ENCODE measurements at places on chromosomes 4 and X. TPM values are rescaled to one million over a fixed set of nuclear protein-coding genes. Genes with fewer than 3 reads are reported as not detected.

The CENPI gene
- 2.5 TPM for polyA plus RNA-seq

The CYTL1 gene
- polyA plus RNA-seq, result 1.1 TPM

The FOXR2 gene
- polyA plus RNA-seq, result not detected

The YY2 gene
- 1.9 TPM for polyA plus RNA-seq

The PFKFB1 gene
- not detected for polyA plus RNA-seq

The ANK2 gene
- polyA plus RNA-seq, result 10.9 TPM

The CDX4 gene
- polyA plus RNA-seq, result not detected

The AASDH gene
- 11.5 TPM for polyA plus RNA-seq

The GYG2 gene
- polyA plus RNA-seq, result 1.2 TPM

The PNMA6F gene
- polyA plus RNA-seq, result not detected

The SH2D1A gene
- not detected for polyA plus RNA-seq

The CHRDL1 gene
- 0.06 TPM for polyA plus RNA-seq

The PSAPL1 gene
- polyA plus RNA-seq, result not detected

The TMSB15C gene
- 0.30 TPM for polyA plus RNA-seq

The ASMT gene
- polyA plus RNA-seq, result not detected

The GRIA2 gene
- not detected for polyA plus RNA-seq

The EPGN gene
- 0.46 TPM for polyA plus RNA-seq

The TEX13C gene
- not detected for polyA plus RNA-seq

The CCDC120 gene
- 0.94 TPM for polyA plus RNA-seq

The IL2 gene
- polyA plus RNA-seq, result not detected

The TSPAN6 gene
- polyA plus RNA-seq, result 37.8 TPM

The CENPE gene
- 9.1 TPM for polyA plus RNA-seq

The ASB11 gene
- polyA plus RNA-seq, result not detected

The ESX1 gene
- polyA plus RNA-seq, result not detected

The NHS gene
- 1.0 TPM for polyA plus RNA-seq

The CCSER1 gene
- not detected for polyA plus RNA-seq

The LGI2 gene
- not detected for polyA plus RNA-seq

The NALF2 gene
- not detected for polyA plus RNA-seq

The DGAT2L6 gene
- polyA plus RNA-seq, result not detected

The GAGE2A gene
- polyA plus RNA-seq, result not detected

The RGN gene
- polyA plus RNA-seq, result 2.4 TPM

The PABPC1L2A gene
- polyA plus RNA-seq, result not detected

The CXCL9 gene
- not detected for polyA plus RNA-seq

The DDX3X gene
- 130 TPM for polyA plus RNA-seq

The SOWAHB gene
- not detected for polyA plus RNA-seq

The MXD4 gene
- polyA plus RNA-seq, result 30.9 TPM

The GPRIN3 gene
- polyA plus RNA-seq, result 0.05 TPM
